ENCODE measurements at places on chromosomes 1 and 21. TPM values are rescaled to one million over a fixed set of nuclear protein-coding genes. Genes with fewer than 3 reads are reported as not detected.

- DNase-seq = no peak
Observed at GRCh38 chr1:183908079-183908478, 103.2 kb downstream of the RGL1 start.

- no peak for DNase-seq
Observed at GRCh38 chr1:244092964-244093638, 42.0 kb downstream of the ZBTB18 start.

- DNase-seq = no peak
Observed at GRCh38 chr21:37686991-37687810, 229.1 kb downstream of the KCNJ6 start.

DNA sequence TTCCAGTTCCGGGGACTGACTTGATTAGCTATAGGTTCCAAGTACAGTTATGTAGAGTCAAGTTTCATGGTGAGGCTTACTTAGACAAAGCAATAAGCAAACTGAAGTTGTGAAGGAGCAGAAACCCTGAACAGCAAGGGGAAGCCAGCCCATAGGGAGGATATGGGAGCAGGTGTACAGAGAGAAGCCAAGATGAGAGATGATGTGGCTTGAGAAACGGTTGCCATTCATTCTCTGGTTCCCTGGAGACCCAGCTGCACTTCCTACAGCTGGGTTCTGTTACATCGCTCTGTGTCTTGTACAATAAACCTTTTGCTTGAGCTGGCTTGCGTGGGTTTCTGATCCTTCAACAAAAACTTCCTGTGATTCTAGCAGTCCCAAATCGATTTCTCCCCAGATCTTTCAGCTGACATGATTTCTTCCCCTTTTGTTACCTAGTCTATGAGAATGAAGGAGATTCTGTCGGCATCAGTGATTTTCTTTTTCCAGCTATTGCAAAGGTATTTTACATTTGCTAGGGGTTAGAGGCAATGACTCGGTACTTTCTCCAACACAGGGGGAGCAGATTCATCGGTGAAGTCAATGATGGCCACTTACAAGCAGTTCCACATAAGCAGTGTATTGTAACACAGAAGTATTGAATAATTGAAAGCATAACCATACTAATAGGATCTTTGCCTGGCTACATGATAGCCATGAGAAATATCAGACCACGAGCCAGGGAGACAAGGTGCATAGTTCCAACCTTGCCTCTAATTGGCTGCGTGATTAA, 67.3 kb downstream of the URB2 start:
- DNase-seq = no peak

TP73 gene
- total RNA-seq = 0.58 TPM

TRIM58 gene
- 0.08 TPM for total RNA-seq

DNA sequence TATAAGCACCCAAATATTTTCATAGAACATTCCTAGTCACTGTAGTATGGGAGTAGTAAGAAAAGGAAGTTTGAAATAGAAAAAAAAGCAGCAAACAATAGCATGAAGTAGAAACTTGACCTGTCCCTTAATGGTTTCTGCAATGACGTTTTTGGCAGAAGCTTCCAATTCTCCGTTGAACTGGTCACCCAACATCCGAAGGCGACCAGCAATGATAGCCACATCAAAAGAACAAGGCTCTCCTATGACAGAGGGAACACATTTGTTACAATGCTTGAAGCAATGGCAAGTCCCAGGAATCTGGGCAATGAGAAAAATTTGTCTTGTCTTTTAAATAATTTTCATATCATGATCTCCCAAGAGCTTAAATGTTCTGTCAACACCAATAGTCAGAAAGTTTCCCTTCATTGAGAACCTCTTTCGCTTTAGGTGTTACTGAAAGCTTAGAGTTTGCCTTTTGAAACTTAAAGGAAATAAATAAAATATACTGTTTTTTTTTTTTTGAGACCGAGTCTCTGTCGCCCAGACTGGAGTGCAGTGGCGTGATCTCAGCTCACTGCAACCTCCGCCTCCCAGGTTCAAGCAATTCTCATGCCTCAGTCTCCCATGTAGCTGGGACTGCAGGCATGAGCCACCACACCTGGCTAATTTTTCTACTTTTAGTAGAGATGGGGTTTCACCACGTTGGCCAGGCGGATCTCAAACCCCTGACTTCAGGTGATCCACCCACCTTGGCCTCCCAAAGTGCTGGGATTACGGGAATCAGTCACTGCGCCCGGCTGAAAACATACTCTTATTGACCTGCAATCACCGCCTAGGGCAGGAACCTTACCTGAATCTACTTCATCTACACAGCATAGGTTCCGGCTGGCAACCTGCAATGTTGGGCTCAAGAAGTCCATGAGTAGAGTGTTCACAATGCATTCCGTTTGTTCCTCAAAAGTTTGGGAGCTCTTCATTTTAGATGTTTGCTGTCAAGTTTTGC, 672 bp downstream of the BCL2L15 start:
- DNase-seq = no peak

DNA sequence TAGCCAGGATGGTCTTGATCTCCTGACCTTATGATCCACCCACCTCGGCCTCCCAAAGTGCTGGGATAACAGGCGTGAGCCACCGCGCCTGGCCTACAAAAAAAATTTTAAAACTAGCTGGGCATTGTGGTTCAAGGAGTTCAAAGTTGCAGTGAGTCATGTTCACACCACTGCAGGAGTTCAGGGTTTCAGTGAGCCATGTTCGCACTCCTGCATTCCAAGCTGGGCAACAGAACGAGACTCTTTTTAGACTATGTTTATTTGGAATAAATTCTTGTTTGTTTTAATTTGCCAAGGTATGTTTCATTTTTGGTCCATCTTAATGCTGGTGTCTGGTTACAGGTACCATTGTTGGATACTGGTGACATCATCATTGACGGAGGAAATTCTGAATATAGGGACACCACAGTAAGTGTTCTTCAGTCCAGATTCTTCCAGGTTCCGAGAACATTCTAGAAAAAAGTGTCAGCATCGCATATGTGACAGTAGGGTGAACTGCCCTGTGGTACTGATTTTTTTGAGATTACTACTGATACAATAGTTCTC, 3.9 kb downstream of the PGD start:
- DNase-seq = no peak

MAP3K6 gene
- total RNA-seq = 4.5 TPM

DNA sequence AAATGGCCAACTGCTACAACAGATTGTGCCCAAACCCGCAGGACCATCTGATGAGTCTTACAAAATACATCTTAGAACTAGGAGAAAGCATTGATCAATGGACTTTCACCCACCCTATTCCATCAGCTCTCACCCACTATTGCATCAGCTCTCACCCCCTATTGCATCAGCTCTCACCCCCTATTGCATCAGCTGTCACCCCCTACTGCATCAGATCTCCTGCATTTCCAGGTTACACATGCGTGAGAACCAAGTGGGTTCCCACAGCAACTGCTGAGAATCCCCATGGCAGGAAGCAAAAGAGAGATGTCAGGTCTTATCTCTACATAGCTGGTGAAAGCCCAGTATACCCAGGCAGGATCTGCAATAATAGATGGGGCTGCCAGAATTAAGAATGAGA, 533.5 kb downstream of the LTN1 start:
- no peak for DNase-seq

DNA sequence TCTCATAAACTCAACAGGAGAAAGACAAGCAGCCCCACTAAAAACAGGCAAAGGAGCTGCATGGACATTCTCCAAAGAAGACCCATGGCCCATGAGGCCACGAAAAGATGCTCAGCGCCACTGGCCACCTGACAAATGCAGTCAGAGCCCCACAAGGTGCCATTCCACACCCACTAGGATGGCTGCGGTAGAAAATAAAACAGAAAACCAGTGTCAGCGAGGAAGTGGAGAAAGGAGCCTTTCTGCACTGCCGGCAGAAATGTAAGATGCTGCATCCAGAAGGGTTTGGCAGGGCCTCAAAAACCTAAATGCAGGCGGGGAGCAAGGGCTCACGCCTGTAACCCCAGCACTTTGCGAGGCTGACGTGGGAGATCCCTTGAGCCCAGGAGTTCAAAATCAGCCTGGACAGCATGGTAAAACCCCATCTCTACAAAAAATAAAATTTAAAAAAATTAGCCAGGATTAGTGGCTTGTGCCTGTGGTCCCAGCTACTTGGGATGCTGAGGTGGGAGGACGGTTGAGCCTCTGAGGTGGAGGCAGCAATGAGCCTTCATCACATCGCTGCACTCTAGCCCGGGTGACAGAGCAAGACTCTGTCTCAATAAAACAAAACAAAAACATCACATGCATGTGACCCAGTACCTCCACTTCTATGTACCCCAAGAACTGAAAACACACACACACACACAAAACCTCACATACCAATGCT, 4.2 kb downstream of the WNT9A start:
- no peak for DNase-seq

DNA sequence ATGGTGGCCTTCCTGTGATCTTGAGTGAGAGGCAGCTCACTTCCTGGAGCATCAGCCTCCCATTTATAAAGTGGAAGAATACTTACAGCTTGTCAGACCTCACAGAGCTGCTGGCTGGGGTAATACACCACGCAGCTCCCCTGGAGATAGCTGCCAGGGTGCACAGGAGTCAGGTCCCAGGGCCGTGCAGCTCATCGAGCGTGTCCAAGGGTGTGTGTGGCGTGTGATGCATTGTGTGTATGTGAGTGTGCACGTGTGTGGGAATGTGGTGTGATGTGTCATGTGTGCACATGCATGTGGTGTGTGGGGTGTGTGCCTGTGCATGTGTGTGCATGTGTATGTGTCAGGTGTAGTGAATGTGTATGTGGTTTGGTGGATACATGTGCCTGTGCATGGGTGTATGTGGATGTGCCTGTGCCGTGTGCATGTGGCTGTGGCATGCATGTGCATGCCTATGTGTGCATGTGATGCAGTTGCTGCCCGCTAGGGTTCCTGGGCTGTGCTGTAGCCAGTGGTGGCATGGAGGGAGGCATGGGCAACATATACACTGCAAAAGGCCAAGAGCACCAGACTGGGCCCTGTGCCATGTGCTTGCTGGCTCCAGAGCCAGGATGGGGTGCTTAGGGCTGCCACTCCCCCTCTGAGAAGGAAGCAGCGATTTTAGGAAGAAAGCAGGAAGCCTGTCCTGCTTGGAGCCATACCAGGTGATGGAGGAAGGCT, 24.6 kb downstream of the WNT3A start:
- no peak for DNase-seq

GRCh38 chr1:93695411-93696005, 13.9 kb upstream of the BCAR3 start:
- DNase-seq = no peak

- no peak for DNase-seq
Observed at GRCh38 chr1:192901500-192901899, 92.7 kb downstream of the RGS2 start.

GRCh38 chr21:16169779-16170178, 440.0 kb downstream of the USP25 start:
- DNase-seq = no peak

- no peak for DNase-seq
Observed at GRCh38 chr21:42297377-42297776, 17.8 kb downstream of the TFF3 start.

- DNase-seq = no peak
Observed at GRCh38 chr1:54325284-54325683, 80.9 kb downstream of the SSBP3 start.

DNA sequence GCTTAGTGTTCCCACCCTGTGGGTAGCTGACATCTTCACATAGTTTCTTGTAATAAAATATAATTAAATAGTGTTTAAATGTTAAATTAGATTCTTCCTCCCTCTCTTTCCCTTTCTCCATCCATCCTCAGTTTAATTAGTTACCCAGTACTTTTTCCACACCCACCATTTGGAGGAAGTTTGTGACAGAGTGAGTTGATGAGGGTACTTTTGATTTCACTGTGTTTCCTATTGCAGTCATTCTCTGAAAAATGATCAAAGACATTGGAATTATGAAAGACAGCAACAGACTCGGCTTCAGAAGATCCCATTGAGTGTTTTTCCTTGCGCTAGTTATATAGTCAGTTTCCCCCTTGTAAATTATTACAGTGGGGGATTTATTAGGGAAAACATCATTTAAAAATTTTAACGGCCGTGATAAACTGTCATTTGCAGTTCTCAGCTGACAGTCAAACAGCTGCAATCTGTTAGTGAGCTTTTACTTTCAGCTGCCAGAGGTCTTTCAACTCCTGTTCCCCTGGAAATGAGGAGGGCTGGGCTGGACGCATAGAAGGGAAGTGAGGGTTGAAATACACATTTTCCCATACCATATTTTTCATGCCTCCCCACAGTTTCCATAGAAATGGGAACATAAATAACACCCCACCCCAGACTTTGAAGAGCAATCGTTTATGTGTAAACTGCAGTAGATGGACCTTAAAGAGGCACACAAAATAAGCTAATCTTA, 61.3 kb upstream of the CACYBP start:
- DNase-seq = no peak

DNA sequence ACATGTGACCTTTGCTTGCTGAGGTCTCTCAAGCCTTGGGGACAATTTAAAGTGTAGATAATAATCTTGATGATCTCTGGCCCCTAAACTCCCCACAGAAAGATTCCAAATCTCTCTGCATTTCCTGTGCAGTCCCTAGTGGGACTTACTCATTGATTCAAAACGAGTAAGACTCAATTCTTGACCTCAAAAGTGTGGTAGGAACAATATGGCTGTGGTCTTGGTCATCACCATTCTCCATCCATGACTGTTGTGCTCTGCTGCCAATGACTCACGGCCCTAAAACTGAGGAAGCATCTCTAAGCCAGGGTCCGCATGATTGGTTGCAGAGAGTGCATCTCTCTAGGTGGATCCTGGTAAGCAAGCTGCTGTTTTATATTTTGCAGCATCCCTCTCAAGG, 268.0 kb downstream of the PTGER3 start:
- peak; percentile 0 for DNase-seq

DNA sequence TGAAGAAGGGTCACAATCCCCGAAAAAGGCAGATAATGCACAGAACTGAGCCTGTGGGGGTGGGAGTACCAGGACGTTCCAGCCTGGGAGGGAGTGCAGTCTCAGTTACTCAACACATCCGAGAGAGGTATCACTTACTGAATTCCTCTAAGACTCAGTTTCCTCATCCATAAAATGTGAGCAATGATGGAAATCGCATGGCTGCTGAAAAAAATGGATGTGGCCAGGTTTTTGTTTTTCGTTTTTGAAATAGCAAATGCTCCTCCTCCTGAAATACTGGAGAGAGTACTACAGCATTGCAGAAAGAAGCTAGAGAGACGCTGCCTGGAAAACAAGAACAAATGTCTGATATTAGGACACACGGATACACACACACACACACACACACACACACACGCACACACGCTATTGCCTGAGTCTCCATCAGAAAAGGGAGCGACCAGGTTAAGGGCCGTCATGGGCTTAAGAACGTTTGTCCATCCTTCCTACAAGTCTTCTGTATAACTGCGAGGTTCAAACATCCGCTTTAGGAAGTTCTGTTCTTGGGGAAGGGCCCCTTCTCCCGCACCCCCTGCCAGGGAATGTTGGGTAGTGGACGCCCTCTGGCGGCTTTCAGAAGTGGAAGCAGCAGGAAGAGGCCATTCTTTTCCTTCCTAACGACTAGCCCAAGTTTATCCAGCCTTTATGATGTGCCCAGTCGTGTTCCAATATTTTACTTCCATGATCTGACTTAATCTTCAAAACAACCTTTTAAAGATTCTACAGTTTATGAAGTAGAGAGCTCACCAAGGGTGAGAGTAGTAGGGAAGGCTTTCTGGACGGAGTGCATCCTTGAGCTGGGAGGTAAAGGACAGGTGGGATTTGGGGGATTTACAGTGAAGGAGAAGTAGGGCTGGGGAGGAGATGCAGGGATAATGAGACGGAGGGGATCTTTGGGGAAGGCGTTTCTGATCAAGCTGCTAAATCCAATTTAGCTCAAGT, 699 bp upstream of the NES start:
- peak; percentile 29 for DNase-seq

TFF2 gene
- not detected for total RNA-seq

Data from activated naive CD8-positive, alpha-beta T cell treated with anti-CD3 and anti-CD28 coated beads for 36 hours (primary cell).